ENCODE measurements at places on chromosomes 5 and 9. TPM values are rescaled to one million over a fixed set of nuclear protein-coding genes. Genes with fewer than 3 reads are reported as not detected.

HOMER1 gene
- total RNA-seq = 8.6 TPM

PDE6A gene
- 0.02 TPM for total RNA-seq

DRD1 gene
- total RNA-seq = 0.57 TPM

PAEP gene
- not detected for total RNA-seq

SPATA31A5 gene
- not detected for total RNA-seq

CCDC152 gene
- total RNA-seq = 3.0 TPM

DIPK1B gene
- total RNA-seq = 1.5 TPM

ARL10 gene
- total RNA-seq = 1.5 TPM

PGM5 gene
- total RNA-seq = 1.1 TPM

ACSL6 gene
- not detected for total RNA-seq

QSOX2 gene
- 20.1 TPM for total RNA-seq

NEUROG1 gene
- total RNA-seq = not detected

GLIPR2 gene
- total RNA-seq = 6.7 TPM

SDHA gene
- total RNA-seq = 109 TPM

ANKRD34B gene
- total RNA-seq = not detected

FOXD4 gene
- 0.05 TPM for total RNA-seq

DDX4 gene
- total RNA-seq = not detected

TTC33 gene
- 16.7 TPM for total RNA-seq

LECT2 gene
- not detected for total RNA-seq

BTNL8 gene
- not detected for total RNA-seq

TTC16 gene
- total RNA-seq = not detected

Measured in M059J (cell line).